ENCODE measurements at places on chromosomes 5 and 9.
A peak's percentile ranks its signal among the peaks of the same experiment; 100 is the strongest.

GRCh38 chr5:17336054-17336453 is 118.6 kb downstream of the BASP1 start:
- DNase-seq = no peak

- no peak for DNase-seq
These were observed 49.7 kb upstream of the NCS1 start for GRCh38 chr9:130122456-130122855.

DNA sequence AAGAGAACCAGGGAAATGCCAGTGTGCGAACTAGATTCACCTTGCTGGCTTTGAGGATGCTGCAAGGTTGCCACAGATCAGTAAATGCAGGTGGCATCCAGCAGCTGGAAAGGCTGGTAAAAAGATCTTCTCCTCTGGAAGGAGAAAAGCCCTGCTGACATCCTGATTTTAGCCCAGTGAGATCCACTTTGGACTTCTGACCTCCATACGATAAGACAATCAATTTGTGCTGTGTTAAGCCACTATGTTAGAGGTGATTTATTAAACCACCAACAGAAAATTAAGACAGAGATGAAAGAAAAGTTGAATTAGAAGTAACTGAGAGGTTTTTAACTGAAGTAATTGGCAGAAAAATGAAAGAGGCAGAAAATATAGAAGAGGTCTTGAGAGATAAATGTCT is 283.8 kb upstream of the CDH12 start:
- DNase-seq = no peak

DNA sequence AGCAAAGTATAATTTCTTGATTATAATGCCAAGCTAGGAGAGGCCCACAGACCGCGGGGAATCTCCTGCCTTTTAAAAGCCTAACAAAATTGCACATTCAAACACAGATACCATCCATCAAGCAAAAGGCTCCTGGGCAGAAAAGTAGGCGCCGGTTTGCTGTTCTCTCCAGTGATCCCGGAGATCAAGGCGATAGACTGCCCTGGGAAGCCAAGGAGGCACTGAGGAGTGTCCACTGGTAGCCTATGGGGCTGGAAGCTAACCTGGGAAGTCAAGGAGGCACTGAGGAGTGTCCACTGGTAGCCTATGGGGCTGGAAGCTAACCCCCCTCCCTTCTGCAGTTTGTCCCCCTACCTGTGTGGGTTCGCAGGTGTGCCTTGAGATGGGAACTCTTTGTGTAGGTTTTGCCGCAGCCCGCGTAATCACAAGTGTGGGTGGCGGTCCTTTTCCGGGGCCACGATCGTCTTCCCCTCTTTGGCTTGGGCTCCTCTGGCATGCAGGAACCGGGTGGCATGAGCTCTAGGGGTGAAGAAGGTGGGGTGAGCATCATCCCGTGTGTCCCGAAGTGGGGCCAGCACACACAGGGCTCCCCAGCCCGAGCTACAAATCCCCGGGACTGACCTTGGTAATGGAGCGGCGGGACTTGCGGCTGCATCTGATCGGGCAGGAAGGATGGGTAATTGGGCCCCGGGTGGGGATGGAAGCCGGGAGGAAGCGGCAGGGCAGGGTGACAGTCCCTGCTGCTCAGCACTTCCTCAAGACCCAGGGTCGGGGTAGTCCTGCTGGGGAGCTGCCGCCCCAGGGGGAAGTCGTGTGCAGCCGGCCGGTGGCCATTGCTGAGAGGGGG is 2.7 kb downstream of the KLF4 start:
- DNase-seq = peak; percentile 32

GRCh38 chr9:99833735-99834134 is 12.1 kb downstream of the NR4A3 start:
- DNase-seq = no peak

- no peak for DNase-seq
These were observed 138.9 kb upstream of the RUSC2 start for GRCh38 chr9:35350827-35351549.

DNA sequence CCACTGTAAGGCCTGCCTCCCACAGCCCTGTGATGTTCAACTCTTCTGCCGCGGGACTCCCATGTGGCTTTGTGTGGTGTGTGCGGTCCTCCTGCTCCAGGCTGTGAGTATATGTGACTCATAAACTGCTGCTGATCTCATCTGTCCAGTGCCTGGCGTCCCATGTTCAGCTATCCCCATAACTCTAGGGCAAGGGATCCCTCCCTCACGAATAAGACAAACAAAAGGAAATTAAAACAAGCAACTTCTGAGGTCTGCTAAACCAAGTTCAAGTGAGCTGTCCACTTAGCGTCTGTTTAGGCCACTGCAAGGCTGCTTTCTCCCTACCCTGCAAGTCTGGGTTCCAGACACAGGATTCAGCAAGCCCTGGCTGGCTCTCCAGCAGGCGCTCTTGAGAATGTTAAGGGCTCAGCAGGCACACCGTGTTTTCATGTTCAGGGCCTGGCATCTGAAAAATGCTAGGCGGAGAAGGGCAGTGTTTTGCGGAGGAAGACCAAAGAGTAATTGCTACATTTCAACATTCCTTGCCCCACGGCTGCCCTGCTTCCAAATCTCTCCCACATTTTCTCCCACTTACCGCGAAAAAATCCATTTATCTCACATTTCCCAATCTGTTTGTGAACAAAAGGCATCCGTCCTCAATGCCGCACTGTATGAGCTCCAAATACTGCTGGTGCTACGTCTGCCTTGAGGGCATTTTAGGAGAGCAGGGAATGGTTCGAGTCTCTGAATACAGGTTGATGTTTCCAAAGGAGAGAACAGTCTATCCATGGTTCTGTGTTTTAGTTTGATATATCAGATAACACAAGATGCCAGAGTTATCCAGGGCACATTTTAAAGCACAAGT is 280.2 kb downstream of the SEMA5A start:
- DNase-seq = no peak

GRCh38 chr5:90613918-90614504 is 55.4 kb downstream of the ADGRV1 start:
- DNase-seq = peak; percentile 23

- no peak for DNase-seq
These were observed 166.0 kb downstream of the OLFM1 start for GRCh38 chr9:135253305-135254004.

DNA sequence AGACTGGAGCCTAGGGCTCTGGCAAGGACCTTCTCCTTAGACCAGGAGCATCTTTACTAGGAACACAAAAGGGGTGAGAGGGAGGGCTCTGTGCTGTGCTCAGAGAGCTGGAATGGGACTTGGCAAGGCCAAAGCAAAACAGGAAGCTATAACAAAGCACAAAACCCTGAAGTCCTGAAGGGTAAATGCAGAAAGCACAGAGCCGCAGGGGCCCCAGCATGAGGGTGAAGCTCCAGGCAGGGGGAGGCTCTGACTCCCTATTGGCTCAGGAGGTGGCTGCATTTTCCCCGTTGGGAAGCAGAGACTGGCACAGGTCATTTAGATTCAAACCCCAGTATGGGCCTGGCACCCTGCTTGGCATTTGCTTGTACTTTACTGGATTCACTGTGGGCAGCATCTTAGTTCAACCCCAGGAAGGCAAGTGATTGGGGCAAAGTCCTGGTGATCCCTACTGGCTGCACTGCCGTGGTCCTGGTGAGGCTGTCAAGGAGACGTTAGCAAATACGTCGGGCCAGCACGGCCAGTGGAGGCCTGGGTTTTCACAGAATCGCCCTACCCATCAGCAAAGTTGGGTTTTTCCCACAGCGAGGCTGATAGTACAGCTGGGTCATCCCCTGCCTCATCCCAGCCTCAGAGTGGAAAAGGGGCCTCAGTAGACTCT is 46.3 kb downstream of the GGTA1 start:
- DNase-seq = no peak

GRCh38 chr5:131384616-131385214 is 120.9 kb downstream of the CDC42SE2 start:
- no peak for DNase-seq

DNA sequence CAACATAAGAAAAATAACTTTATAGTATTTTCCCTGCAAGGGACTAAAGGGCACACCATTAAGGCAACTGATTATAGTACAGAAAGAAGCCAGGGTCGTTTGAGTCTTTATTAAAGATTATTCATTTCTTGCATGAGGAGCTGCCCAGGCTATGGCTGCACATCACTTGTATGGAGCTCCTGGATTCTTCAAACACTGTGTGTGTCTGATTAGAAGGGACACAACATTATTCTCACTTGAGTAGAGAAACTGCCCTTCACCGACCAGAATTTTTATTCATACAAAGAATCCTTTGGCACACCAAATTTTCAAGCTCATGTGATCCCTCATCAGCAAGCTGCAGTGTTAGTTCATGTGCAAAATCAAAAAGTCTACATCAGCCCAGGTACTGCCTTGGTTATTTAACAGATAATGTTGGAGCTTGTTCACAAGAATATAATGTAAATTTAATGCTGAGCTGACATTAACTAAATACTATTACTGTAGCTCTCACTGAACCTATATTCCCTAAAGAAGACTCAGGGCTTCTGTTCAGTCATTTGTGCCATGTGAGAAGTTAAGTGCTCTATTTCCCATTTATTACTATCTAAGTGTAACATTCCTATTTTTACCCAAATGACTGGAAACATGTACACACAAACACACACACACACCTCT is 9.9 kb downstream of the C5orf63 start:
- no peak for DNase-seq

DNA sequence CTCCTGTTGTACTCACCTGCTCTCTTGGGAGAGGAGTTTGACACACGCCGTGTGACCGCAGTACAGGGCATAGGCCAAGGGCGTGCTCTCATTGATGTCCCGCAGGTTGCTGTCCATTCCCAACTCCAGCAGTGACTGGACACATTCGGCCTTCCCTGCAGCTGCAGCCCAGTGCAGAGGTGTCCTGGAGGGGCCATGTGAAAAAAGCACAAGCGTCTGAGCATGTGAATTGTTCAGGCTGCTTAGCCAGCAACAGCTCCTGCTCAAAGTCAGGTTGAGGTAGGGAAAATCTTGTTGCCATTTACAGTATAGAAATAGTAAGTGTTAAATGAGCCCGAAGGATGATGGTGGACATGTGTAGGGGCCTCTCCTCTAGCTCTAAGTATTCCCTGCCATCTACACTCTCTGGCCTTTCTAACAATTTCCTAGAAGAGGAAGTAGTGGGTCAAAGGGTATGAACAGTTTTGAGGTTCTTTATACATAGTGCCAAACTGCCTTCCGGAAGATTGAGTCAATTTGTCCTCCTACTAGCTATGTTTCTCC is 116.5 kb downstream of the ANKRD55 start:
- DNase-seq = peak; percentile 56

DNA sequence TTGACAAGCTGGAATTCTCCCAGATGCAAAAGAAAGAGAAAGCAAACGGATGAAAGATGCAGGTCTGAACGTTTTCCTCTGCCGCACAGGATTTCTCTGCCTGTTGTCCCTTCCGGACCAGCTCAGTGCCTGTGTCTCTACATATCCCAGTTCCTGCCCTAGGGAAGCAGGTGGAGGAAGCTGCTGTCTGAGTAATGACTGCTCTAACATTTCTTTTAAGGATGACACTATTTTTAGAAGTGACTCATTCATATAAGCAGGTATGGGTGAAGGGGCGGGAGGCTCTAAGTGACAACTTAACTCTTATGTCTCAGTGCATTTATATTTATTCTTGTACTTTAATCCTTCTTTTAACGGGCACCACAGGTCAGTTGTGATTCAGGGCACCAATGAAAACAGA is 128.8 kb downstream of the SLC24A2 start:
- DNase-seq = no peak

GRCh38 chr5:153460421-153460820 is 30.0 kb upstream of the GRIA1 start:
- DNase-seq = no peak

DNA sequence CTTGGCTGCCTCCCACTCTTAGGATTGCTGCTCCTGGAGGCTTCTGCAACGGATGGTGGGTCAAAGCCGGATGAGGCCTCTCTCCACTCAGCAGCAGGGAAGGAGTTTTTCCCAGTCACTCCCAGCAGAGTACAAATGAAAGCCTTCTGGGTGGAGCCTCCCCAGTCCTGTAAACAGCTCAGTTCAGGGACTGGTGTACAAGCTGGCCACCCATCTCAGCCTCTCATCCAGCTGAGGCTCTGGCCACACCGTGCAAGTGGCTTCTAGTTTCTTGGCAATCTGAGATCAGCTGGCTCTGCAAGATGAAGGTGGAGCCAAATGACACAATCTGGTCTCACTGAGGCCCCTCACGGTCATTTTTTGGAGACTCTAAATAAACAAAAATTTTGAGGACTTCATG is 10.0 kb downstream of the GPX3 start:
- DNase-seq = no peak

- no peak for DNase-seq
These were observed 222.1 kb downstream of the TARS1 start for GRCh38 chr5:33662722-33663427.

DNA sequence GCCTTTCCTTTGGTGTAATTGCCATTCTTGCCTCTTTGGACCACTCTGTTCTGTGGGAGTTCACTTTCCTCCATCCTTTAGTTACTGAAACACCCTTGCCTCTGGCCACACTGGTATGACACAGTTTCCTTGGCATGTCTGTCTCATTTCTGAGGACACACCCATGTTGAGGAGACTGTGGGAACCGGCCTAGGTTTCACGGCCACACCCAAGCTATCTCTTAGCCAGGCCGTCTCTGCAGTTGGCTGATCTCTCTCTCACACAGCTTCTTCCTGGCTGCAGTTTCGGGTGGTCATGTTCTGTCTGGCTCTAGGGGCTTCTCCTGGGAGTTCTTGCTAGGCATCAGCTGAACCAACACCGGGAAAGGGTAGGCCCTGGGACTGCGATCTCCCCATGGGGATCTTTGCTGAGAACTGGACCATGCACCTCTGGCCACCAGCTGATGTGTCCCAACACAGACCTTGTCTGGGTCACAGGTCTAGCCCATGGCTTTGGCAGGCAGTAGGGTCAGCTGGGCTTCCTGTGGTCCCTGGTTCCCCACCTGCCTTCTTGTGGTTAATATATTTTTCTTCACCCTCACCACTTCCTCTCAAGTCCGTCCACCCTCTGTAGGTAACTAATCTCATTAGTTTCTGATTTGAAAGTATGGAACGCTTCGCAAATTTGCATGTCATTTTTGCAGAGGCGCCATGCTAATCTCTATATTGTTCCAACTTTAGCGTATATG is 24.9 kb downstream of the ARHGEF37 start:
- peak; percentile 30 for DNase-seq

DNA sequence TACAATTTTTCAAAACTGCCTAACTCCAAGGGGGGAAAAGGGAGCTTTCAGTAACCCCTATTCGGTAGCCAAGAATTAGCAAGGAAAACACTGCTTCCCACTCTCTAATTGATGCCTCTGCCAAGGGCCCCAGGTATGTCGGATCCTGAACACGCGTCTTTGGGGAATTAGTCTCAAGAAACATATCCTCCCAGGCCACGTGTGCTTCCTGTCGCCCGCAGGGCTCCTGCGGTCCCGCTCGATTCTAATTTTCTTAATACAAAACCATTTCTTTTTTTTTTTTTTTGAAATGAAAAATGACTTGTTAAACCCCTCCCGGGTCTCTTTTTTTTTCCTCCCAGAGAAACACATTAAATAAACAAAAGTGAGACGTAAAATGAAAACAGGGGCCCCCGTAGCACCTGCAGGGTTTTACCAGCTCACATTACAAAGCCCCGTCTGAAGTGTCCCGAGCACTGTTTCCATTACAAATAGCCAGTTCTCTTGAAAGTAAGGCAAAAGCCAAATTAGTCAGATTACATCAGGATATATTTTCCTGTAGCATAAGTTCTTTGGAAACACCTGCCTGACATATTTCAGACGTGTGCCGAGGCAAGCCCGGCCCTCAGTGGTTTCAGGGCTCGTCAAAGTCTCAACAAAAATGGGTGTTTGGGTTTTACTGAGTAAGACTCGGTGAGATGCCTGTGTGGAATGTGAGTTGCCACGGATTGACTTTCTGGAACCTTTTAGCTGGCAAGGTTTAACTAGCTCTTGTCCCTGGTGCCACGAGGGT is 21.5 kb downstream of the SMIM23 start:
- no peak for DNase-seq

GRCh38 chr9:103837940-103838339 is 256.2 kb upstream of the SMC2 start:
- no peak for DNase-seq

GRCh38 chr9:80649001-80649420 is 1040.3 kb downstream of the TLE1 start:
- DNase-seq = no peak
